Activated CD8-positive, alpha-beta memory T cell treated with anti-CD3 and anti-CD28 coated beads for 1 hour (primary cell): ENCODE measurements at places on chromosomes 4 and X.

DNA sequence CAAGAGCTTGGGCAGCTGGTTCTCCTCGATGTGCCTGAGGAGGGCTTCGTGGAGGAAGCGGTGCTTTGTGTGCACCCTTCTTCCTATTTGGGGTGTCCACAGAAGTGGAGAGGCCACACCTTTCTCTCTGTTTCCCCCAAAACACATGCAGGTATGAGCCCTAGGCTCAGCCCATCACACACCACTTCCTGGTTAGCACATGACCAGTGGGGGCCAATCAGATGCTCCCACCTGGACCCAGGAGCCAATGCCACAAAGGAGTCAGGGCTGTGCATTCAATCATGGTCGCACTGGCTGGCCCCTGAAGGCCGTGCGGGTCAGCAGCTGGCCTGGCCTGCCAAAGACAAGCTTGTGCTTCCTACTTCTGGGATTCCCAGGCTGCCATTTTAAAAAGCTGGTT is 51.4 kb downstream of the PPP2R2C start:
- DNase-seq: no peak

GRCh38 chr4:184776821-184777220 is 42.9 kb upstream of the CENPU start:
- no peak for DNase-seq

- no peak for DNase-seq
These were observed 32.1 kb upstream of the MTNR1A start for GRCh38 chr4:186587416-186588018.

GRCh38 chrX:22652596-22652995 is 347.2 kb upstream of the DDX53 start:
- no peak for DNase-seq

GRCh38 chrX:154441984-154442707 is 1.8 kb upstream of the FAM50A start:
- no peak for DNase-seq

- no peak for DNase-seq
These were observed 771 bp upstream of the RBPJ start for GRCh38 chr4:26319949-26320537.

DNA sequence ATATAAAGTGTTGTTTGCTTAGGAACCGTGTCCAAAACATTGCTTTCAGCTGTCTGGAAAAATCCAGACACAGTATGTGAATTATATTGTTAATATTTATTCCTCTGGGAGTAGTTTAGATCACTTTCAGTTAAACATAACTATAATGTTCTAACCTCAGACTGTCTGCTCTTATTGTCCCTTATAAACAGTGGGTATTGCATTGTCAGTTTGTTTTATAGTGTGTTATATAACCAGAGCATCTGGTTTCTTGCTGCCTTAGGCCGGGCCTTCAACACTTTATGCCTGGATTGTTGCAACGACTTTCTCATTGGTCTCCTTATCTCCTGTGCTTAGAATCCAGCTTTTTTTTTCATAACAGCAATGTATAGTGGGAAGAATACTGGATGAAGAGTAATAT is 26.4 kb downstream of the ATG4A start:
- DNase-seq: no peak

DNA sequence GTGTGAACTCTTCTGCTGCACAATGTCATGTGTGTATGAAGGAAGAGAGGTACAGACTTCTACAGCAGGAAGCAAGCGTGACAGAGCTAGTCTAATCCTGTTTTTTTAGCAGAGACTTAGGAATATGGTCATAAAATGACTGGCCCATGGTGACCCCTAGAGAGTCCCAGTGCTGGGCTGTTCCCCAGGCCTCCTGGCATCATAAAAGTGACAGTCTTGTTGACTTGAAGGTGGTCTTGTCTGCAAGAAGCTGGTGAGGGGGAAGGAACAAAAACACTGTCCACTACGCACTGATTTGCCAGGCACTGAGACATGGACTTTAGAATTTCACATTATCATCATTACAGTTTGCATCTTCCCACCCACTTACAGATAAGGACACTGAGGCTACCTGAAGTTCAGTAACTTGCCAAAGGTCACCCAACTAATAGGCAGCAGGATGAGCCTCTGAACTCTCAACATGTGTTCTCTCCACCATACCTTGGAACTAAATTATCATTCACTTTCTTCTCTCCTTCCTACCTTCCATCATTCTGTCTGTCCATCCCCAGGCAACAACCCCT is 63.0 kb downstream of the HADH start:
- DNase-seq: no peak
